ENCODE measurements at places on chromosomes 16 and 17.

DNA sequence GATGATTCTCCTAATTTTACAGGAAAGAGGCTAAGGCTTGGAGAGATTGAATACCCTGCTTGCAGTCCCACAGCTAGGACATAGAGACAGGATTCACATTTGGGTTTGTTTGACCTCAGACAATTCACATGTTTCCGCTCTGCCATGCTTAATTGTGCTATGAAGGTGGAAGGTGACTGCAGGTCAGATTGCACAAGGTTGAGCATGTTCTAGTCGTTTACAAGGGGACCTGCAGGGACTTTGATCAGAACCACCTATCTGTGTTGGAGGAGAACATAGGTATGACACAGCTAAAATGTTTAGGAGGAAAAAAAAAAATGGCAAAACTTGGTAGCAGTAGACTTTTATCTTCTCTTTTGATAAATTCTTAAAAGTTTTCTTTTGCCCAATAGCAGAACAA, 4.9 kb upstream of the ANKFN1 start:
- no peak for DNase-seq

GRCh38 chr17:47120521-47121095, 68.5 kb downstream of the CDC27 start:
- no peak for DNase-seq

DNA sequence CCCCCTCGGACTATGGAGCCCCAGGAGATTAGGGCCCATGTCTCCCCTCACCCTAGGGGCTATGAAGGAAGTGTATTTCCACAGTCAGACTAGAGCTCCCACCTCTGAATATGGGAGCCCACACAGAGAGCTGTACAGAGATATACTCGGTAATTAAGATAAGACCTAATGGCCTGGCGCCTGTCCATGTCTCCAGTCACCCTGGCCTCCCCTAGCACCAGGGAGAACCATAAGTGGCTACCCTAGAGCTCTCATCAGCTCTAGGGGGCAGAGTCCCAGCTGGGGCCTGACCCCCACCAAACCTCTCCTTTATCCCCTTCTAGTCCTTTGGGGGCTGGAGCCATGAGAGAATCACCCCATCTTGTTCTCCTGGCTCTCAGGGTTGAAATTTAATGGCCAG, 2.4 kb downstream of the TMEM101 start:
- no peak for DNase-seq

GRCh38 chr17:81440051-81440471, 44.8 kb downstream of the BAHCC1 start:
- no peak for DNase-seq

- no peak for DNase-seq
Observed at GRCh38 chr16:75471723-75472633, 7.5 kb upstream of the TMEM170A start.

- no peak for DNase-seq
Observed at GRCh38 chr17:49333804-49334203, 28.2 kb downstream of the ZNF652 start.

GRCh38 chr17:7816926-7817642, 16.9 kb upstream of the KDM6B start:
- DNase-seq: no peak

- no peak for DNase-seq
Observed at GRCh38 chr17:42310787-42311215, 22.5 kb downstream of the STAT5A start.

- DNase-seq: no peak
Observed at GRCh38 chr17:43003542-43004172, 2.9 kb upstream of the IFI35 start.

GRCh38 chr16:27066668-27067537, at the start of gene C16orf82:
C16orf82 (plus strand) TSS chr16:27066927.
- DNase-seq: no peak

- no peak for DNase-seq
Observed at GRCh38 chr17:70050931-70051330, 24.1 kb upstream of the KCNJ16 start.

- DNase-seq: no peak
Observed at GRCh38 chr16:28935346-28935745, 3.6 kb downstream of the CD19 start.

DNA sequence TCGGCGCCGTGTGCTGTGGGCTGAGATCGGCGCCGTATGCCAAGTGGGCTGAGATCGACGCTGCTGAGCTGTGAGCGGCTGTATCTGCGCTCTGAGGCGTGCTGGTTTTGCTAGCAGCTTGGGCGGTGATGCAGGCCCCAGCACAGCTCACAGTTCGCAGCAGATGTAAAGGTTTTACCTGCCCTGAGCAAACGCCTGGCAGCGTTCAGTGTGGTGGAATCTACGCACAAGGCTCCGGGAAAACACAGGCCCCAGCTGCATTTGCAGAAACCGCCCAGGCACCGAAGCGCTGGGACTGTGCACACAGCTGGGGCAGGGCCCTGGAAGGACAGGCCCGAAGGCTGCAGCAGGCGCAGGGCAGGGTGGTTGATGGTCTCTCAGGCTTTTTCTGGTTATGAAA, 8.0 kb upstream of the ZNF469 start:
- no peak for DNase-seq

- no peak for DNase-seq
Observed at GRCh38 chr17:47875011-47875985, 20.7 kb upstream of the SP2 start.

DNA sequence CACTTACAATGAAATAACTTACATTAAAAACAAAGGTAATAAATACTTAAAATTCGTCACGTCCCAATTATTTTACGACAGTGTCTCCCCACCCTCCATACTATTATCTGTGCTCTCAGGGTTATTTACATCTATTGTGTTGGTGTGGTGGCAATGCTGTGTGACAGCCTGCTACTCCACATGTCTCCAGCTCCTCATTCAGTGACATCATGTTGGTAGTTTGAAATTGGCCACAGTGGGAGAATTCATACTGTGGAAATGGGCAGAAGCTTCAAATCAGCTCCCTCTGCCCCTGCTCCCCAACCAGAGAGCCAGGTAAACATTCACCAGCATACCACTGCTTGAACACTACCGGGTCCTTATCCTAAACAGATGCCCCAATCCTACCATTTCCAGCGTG, 6.3 kb downstream of the TNS4 start:
- DNase-seq: no peak

DNA sequence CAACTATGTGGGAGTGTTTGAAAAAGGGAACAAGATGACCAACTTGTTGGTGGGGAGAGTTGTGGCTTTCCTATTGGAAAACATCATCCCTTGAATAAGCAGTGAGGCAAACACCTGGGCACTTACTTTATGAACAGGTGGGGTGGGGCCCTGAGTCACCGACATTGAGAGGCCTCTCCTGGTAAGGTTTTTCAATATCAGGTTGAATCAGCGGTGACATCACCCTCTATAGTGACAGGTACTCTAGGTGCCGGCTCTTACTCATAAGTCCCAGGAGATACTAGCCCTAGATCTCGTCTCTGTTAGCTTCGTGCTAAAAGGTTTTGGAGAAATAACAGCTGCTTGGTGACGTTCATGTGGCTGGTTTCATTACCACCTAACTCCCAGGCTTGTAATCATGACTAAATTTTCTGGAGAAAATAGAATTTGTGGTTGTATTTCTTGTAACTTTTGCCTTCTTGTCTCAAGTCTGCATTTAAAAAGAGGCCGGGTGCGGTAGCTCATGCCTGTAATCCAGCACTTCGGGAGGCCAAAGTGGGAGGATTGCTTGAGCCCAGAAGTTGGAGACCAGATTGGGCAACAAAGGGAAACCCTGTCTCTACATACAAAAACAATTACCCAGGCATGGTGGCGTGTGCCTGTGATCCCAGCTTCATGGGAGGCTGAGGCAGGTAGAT, 19.3 kb downstream of the CDH1 start:
- no peak for DNase-seq

- DNase-seq: peak; percentile 55
Observed at GRCh38 chr17:50139950-50140885, 10.3 kb upstream of the SAMD14 start.

DNA sequence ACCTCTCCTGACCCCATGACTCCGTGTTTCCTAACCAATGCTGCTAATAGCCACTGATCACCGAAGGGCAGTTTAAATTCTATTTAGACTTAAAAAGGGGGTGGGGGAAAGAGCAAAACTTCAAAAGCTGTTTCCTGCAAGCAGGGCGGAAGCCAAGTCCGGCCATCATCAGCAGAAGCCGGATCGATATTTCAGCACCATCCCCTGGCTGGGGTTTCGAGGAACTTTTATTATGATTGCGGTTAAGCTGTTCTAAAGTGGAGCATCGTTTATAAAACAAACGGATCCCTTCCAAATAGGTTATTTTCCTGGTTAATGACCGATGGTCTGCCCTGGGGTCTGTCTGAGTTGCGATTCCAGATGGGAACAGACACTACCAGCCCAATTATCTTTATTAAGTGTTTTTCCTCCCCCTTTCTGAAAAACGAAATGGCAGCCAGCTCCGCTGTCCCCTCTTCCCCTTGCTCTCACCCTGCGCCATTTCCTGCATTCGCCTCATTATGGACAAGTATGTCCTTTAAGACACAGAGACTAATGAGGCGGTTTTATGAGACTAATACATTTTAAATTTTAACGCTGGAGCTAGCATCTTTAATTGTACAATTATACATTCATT, 76.1 kb upstream of the IRX3 start:
- no peak for DNase-seq

GRCh38 chr17:74217888-74218287, 4.5 kb downstream of the TTYH2 start:
- DNase-seq: no peak

DNA sequence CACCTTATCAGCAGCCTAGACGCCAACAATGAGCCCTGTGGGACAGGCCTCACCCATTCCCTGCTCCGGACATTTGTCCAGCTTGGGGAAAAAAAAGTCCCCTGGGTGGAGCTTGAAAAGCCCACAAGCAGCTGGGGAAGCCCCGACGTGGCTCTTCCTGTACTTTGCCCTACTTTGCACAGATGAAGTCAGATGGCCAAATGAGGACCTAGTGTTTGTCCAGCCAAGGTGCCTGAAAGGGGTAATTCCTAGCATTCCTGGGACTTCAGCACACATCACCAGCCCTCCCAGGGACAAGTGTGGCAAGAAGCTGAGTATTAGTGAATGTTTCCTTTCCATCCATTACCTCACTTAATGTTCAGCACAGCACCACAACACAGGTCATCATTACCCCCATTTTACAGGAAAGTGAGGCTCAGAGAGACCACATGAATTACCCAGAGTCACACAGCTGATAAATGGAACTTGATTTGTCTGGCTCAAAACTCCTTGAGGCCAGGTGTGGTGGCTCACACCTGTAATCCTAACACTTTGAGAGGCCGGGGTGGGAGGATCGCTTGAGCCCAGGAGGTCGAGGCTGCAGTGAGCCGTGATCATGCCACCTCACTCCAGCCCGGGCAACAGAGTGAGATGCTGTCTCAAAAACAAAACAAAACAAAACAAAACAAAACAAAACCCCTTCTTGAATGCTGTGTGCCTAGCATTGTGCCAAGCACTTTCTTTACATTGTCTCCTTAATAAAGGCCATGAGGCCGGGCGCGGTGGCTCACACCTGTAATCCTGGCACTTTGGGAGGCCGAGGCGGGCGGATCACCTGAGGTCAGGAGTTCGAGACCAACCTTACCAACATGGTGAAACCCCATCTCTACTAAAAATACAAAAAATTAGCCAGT, 19.9 kb upstream of the PLLP start:
- DNase-seq: no peak

GRCh38 chr17:45906927-45907622, 12.7 kb downstream of the MAPT start:
- no peak for DNase-seq

DNA sequence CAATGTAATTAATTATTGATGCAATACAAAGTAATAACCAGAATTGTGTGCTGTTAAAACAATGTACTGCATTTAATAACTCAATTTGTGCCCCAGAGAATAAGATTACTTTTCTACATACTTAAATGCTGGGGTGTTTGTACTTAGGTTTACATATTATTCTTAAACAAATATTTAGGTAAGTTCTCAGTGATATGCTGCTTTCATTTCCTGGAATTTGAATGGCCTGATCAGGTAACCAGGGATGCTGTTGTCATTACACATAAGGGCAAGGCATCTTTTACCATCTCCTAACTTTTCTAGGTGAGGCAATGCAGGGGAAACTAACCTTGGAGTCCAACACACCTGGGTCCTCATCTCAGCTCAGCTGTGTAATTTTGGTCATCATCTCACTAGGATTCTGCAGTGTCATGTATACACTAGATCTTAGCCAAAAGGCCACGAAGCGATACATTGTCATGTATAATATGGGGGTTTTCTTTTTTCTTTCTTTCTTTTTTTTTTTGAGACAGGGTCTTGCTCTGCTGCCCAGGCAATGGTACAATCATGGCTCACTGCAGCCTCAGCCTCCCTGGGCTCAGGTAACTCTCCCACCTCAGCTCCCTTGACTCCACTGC, 45.2 kb downstream of the MYO1D start:
- DNase-seq: no peak

DNA sequence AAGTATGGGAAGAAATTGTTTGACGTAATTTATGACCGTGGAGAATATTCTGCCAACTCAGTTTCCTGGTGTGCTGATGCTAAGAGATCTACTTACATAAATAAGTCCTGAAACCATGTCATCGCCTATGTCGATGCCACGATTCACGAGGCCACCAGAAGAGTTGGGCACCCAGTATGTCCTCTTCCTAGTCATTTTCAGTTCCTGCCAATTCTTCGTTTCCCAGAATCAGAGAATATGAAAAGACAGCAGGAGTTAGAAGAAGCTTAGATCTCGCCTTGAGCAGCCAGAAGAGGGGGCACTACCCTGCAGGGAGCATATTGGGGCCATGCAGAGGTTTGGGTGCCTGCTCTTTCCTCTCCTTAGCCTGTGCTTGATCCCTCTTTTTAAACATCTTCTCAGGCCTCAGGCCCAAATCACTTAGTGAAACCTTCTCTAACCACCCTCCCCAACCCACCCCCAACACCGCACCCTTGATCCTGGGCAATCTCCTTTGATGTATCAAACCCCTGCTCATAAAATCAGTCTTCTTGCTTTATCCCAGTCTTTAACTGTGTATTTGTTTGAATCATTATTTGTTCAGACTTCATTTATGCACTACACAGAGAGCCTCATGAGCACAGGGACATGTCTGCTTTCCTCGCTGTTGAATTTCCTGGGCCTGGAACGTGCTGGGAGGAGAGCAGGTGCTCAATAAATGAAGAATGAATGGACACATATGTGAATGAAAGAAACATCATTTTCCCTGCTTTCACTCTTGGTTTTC, 12.2 kb upstream of the LONP2 start:
- no peak for DNase-seq

DNA sequence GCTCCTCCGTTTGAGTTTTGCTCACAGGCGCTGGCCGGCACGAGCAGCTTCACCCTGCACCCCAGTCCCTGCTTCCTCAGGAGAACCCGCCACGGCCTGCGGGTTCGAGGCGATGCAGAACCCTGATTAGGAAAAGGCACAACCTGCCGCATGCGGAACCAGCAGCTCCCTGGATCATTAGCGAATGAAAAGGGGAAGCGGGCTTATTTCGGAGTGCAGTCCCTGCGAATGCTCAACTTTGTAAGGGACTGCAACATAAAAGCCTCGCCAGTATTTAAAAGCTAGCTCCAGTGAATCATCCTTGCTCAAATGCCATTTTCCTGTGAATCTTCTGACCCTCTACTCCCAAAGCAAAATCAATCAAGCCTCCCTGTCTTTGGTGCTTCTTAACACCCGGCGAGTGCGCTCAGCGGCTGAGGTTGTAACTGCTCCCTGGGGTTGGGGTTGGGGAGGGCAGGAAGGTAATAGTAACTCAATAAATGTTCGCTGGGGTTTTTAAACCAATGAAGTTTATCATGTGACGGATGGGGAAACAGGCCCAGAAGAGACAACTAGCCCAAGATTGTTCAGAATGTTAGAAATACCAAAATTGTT, 678 bp upstream of the AKAP10 start:
- no peak for DNase-seq

- peak; percentile 74 for DNase-seq
Observed at GRCh38 chr16:70653809-70654771, 7.7 kb downstream of the IL34 start.

GRCh38 chr16:85544668-85545067, 68.5 kb upstream of the GSE1 start:
- no peak for DNase-seq
